Left ventricle myocardium inferior (tissue), 1 donor: ENCODE measurements at places on chromosomes 7 and 10. TPM values are rescaled to one million over a fixed set of nuclear protein-coding genes. Genes with fewer than 3 reads are reported as not detected.

The NRF1 gene
- total RNA-seq = 9.6 TPM

The NUTM2A gene
- 2.2 TPM for total RNA-seq

The HOXA4 gene
- total RNA-seq = not detected

DNA sequence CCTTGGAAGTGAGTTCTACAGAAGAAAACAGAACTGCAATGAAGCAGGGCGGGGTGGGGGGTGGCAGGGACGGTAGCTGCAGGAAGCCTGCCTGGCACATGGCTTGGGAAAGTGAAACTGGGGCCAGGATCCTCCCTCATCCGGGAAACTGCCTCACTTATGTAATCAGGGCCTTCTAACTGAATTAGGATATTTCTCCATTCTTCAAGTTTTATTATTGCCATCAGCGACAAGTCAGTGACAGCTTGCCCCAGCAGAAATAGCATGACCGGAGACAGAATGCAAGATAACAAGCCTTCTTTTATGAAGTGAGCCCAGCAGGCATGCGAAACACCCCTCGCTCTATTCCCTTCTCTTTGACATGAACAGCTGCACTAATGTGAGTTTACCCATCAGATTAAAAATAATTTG is 77.5 kb upstream of the CACUL1 start:
- DNase-seq = peak; percentile 67
- no peaks in the 10 kb centered on the region for H3K27me3 ChIP-seq
- H3K36me3 ChIP-seq = no peaks in the 10 kb centered on the region
- H3K4me1 ChIP-seq = peaks cover 16% of the 10 kb centered on the region
- peak overlapping the region; percentile 55 for H3K27ac ChIP-seq

DNA sequence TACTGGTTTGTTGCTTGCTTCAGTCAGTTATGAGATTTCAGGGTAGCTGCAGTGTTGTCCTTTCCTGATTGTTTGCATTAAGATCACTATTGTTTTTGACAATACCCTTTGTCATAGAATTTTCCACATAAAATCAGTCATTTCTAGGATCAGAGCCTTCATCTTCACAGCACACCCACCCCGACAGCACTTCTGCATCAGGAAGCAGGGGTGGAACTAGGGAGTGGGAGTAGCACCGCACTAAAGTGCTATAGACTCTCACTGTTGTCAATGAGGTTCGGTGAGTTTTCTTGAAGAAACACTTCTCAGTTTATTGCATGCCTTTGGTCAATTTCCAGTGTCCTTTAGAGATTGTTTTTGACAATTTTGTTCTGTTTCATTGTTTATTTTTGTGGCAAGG is 632.5 kb downstream of the AUTS2 start:
- no peak overlapping the region for H3K4me3 ChIP-seq
- no peak overlapping the region for H3K27ac ChIP-seq
- no peaks in the 10 kb centered on the region for H3K4me1 ChIP-seq
- H3K36me3 ChIP-seq = no peaks in the 10 kb centered on the region
- no peak for DNase-seq

DNA sequence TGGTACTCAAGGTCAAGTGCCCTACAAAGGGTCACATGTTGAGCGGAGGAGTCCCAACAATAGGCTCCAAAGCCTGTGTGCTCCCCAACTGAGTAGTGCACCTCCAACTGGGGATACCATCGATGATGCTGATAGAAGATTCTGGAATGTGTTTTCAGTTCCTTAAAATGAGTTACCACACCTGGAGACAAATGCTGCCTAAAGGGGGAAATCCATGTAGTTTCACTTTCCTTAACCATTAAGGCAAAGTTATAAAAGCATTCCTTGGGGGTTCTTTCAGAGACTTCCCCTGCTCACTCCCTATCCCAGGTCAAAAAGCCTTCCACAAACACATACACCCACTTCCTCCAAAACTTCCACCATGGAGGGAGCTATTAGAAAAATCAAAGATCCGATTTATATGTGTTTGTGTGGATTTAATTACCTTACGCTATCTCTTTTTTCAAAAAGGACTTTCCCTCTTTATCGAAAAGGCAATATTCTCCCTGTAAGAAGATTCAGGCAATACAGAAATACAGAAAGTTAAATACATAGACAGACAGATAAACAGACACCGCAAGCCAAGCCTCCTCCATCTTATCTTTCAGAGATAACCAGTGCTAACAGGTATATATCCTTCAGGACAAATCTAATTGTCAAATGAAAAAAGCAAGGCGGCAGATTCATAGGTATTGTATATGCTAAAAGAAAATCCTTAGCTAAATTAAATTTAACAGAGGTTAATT is 135.9 kb upstream of the ASAH2 start:
- H3K27me3 ChIP-seq = no peaks in the 10 kb centered on the region
- no peak overlapping the region for H3K4me3 ChIP-seq
- DNase-seq = no peak

- no peak overlapping the region for H3K4me3 ChIP-seq
- H3K27ac ChIP-seq = no peak overlapping the region
- peaks cover 10% of the 10 kb centered on the region for H3K4me1 ChIP-seq
- no peaks in the 10 kb centered on the region for H3K27me3 ChIP-seq
Observed at GRCh38 chr10:33653584-33654367, 319.3 kb upstream of the NRP1 start.

GRCh38 chr7:128400566-128400965 is 9.2 kb downstream of the IMPDH1 start:
- H3K4me1 ChIP-seq = peaks cover 22% of the 10 kb centered on the region
- no peak for DNase-seq
- H3K4me3 ChIP-seq = no peak overlapping the region
- peaks cover 55% of the 10 kb centered on the region for H3K36me3 ChIP-seq
- H3K27ac ChIP-seq = no peak overlapping the region
